ENCODE measurements at places on chromosomes 11 and 22.
A peak's percentile ranks its signal among the peaks of the same experiment; 100 is the strongest.

- peak; percentile 81 for DNase-seq
Measured at GRCh38 chr11:19919050-19919561, 206.5 kb downstream of the NAV2 start.

- DNase-seq = peak; percentile 81
Measured at GRCh38 chr11:315516-315994, 1.7 kb downstream of the IFITM1 start.

DNA sequence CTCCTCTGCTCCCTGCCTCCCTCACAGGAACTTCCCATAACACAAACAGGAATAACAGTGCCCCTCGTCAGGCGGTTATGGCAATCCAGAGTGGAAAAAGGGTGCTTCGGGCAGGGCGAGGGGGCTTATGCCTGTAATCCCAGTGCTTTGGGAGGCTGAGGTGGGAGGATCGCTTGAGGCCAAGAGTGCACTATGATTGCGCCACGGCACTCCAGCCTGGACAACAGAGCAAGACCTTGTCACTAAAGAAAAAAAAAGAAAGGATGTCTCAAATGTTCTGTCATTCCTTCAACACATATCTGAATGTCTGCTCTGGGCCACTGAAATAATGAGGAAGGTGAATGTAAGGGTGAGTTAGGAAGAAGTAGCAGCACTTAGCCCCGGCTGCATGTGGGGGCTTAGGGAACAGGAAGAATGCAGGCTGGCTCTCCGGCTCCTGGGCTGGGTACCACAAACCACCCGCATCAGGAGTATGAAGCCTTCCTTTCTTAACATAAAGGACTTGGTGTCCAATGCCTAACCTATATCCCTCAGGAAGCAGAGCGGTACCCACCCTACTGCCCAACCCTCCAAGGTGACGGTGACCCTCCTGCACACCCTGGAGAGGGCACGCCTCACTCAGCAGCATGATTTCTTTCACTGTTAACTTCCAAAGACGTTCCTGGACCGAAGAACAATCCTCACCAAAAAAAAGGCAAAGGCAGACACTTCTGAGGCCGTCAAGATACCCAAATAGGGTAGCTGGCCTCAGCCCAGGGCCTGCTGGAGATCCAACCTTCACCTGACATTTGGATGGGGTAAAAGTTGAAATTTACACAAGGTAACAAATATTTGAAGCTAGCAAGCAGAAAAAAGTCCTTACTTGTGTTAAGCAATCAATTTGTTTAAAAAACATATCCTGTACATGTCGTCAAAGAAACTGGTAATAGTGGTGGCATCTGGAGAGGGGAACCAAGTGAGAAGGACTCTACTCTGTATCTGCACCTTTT lies 3.8 kb downstream of the CPT1A start:
- DNase-seq = no peak

DNA sequence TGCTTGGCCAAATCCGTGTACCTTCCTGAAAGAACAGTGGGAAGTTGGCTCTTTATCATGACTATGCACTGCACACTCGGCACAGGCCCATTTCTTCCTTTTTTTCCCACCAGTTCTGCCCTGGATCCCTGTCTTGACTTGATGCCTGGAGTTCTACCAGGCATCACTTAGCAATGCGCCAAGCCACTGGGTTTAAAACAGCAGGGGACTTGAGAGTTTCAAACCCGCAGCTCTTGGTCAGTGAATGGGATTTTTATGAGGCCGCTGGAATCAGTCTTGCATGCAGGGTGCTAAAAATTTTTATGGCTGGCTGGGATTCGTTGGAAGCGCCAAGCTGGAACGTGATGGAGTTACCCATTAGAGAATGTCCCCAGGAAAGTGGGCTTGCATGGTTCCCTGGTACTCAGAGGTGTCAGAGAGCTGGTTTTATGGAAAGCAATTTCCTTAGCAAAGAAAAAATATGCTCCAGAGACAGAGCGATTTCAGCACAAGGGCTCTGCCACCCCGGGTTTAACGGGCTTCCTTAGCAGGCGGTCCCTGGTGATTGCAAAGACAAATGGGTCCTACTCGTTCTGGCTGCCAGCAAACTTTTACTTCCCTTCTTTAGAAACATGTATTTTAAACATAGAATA lies 432.9 kb downstream of the TENM4 start:
- no peak for DNase-seq

- DNase-seq = no peak
Measured at GRCh38 chr22:42324566-42324965, 54.1 kb upstream of the TCF20 start.

- no peak for DNase-seq
Measured at GRCh38 chr11:134938212-134938611, 526.2 kb upstream of the B3GAT1 start.

- DNase-seq = no peak
Measured at GRCh38 chr11:124915541-124916369, 3.3 kb upstream of the HEPN1 start.

DNA sequence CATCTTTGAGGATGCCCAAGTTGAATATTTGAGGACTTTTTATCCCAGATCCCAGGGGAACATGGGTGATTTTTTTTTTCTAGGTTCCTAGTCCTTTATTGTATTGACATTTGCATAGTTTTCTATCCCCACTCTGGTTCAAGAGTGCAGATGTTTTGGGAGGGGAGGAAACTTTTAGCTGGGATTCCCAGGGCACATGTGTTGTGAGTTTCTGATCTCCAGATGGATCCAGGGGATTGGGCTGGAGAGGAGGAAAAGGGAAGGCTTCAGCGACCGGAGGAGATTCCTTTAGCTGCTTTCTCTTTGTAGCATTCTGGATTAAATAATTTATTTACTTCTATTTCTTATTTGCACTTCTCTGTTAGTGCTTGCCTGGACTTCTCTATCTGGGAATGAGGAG lies 14.7 kb upstream of the SORL1-AS1 start:
- no peak for DNase-seq

- DNase-seq = peak; percentile 32
Measured at GRCh38 chr22:23682827-23683355, 7.9 kb upstream of the RGL4 start.

DNA sequence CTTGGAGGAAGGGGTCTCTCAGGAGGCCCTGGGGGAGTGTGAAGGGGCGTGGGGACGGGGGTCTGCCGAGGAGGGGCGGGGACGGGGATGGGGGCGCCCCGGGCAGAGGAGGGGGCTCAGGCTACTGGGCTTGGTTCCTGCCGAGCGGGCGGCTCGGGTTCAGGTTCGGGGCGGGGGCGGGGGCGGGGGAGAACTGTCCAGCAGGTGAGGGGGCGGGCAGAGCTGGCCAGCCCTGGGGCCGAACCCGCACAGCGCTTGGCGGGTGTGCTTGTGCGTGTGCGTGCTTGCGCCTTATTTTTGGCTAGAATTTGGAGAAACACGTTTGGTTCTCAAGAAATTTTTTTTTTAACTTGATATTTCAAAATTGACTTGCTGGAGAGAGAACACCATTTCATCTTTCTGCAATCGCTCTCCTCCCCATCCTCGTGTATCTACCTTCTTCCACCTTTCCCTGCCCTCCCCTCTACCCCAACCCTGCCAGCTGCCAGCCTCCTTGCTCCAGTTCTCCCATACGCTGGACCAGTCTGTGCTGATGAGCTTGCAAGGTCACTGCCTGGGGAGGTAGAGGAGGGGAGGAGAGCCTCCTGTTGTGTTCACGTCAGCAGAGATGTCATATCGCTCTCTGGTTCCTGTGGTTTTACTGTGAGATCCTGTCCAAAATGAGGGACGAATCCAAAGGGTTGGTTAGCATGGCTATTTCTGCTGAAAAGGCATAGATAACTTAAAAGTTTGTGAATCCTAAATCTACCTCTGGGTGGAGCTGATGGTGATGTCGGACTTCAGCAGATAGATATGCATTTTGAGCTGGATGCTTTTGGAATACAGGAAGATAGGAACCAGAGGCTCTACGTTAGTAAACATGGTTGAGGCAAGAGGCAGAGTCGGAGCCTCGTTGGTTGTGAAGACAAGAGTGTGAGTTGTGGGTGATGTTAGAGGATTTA lies 668 bp downstream of the MADD start:
- DNase-seq = peak; percentile 78

DNA sequence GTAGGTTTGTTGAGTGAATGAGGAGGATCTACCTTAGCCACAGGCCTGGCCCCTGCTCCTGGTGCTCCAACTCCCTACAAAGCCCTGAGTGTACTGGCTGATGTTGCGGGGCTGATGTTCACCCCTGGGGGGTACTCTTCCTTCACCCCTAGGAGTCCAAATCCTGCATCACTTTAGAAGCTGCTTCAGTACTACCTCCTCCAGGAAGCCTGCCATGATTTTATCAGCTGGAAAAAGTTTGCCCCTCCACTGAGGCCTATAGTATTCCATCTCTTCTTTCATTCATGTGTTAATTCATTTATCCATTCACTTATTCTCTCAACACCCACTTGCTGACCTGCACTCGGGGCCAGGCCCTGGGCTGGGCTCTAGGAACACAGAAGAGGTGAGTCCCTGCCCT lies 7.8 kb downstream of the SHISAL1 start:
- no peak for DNase-seq

GRCh38 chr22:30262917-30263741 lies 3.5 kb downstream of the OSM start:
- peak; percentile 91 for DNase-seq

DNA sequence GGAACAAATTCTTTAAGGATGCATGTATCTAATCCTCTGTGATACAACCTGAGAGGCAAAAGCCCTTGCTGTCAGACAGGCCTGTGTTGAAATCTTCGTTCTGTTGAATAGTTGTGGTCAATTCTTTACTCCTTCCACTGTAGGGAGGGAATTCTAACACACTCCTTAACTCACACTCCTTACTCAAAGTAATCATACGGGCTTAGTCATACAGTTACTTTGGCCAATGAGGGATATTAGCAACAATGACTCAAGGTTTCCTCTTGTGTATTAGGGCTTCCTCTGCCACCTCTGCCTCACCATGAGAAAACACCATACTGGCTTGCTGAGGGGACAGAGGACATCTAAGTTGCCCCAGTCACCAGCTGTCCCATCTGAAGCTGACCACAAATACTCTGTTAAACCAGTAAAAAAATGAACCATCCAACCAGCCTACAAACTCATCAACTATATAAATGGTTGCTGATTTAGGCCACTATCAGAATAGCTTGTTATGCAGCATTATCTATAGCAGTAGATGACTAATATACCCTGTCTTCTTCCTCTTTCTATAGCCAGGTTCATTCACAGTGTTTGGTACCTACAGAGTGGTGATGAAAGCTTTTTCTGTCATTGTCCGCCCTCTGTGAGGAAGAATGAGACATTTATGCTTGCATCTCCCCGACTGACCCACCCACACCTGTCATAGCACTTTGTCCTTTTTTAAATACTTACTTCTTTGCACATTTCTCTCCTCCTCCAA lies 322.8 kb upstream of the SYN3 start:
- no peak for DNase-seq

DNA sequence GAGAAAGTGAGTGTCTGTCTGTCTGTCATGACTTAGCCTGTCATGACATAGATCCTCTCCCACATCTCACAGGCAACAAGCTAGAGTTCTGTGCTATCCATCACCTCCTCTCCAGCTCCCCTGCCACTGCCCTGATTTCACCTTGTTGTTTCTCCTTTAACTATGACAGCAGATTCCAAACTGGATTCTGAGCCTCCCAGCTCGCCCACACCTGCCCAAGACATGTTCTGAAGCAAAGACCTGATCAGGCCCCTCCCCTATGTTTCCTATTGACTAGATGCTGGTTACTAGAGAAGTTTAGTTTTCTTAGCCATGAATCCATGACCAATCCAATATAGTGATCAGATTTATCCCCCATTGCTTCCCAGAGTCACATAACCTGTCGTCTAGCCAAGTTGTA lies 15.4 kb downstream of the PRSS23 start:
- no peak for DNase-seq

- no peak for DNase-seq
Measured at GRCh38 chr11:18472587-18472986, 16.9 kb downstream of the LDHAL6A start.

DNA sequence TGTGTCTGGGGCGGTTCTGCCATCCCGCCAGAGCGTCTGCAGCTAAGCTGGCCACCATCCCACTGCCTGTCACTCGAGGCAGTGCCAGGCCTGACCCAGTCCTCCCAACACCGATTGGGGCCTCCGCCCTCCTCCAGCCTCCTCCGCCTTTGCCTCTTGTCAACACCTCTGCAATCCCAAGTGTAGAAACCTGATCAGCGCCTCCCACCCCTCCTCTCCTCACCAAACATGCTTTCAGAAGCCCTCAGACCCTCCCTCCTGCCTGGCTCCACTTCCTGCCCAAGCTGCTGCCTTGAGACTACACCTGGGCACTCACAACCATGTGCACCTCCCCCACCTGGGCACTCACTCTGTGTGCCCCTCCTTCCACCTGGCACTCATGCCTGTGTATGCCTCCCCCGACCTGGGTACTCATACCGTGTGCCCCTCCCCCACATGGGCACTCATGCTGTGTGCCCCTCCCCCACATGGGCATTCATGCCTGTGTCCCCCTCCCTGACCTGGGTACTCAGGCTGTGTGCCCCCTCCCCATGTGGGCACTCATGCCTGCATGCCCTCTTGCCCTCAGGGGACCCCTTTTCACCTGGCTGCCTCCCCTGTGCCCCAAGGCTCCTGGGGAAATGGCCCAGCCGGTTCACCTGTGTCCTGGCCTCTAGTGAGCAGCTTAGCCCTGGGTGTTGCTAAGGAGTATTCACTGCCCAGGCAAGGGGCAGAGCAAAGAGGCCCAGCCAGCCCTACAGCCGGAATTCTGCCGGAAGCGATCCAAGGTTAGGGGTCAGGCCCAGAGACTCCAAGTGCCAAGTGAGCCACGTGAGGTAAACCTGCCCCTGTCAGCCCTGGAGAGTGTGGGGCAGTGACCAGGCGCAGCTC lies 5.5 kb upstream of the IFITM10 start:
- peak; percentile 78 for DNase-seq

DNA sequence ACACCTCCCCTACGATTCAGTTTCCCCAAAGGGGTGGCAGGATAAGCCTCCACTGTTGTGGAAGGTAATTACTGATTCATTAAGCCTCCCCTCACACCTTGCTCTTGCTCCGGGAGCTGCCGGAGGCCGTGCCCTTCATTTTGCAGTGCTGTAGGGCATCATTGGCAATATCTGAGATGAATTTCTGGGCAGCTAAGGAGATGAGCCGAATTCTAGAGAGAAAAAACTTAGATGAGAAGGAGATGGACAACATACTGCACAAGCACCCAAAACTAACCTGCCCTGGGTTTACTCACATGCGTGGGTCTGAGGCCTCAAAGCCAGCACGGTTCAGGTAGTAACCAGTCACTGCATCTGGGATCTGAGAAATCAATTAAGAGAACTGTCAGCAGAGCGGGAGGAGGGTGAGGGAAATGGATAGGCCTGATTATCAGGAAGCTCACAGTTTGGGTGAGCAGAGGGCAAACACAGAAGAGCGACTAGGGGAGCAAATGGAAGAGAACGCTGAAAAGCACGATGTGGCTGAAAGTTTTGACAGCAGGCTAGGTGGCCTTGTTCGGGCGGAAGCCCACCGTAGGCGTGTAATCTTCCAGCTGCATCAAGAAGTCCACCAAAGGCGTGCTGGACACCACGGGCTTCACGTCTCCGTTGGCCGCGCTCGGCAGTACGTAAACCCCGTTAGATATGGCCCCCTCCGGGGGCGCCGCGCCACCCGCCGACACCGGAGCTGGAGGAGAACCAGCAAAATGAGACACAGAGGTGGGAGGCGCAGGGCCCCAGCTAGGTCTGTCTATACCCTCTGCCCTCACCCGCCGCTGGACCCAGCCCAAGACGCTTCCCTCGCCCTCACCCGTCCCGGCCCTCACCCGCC lies 689 bp downstream of the TAF10 start:
- DNase-seq = peak; percentile 92

GRCh38 chr11:69351460-69351859 lies 57.5 kb downstream of the MYEOV start:
- no peak for DNase-seq

Measured in posterior vena cava (tissue), 2 donors.